ENCODE measurements at places on chromosomes 16 and 17.

GRCh38 chr17:9844153-9844552, 18.4 kb downstream of the GLP2R start:
- no peak for DNase-seq

DNA sequence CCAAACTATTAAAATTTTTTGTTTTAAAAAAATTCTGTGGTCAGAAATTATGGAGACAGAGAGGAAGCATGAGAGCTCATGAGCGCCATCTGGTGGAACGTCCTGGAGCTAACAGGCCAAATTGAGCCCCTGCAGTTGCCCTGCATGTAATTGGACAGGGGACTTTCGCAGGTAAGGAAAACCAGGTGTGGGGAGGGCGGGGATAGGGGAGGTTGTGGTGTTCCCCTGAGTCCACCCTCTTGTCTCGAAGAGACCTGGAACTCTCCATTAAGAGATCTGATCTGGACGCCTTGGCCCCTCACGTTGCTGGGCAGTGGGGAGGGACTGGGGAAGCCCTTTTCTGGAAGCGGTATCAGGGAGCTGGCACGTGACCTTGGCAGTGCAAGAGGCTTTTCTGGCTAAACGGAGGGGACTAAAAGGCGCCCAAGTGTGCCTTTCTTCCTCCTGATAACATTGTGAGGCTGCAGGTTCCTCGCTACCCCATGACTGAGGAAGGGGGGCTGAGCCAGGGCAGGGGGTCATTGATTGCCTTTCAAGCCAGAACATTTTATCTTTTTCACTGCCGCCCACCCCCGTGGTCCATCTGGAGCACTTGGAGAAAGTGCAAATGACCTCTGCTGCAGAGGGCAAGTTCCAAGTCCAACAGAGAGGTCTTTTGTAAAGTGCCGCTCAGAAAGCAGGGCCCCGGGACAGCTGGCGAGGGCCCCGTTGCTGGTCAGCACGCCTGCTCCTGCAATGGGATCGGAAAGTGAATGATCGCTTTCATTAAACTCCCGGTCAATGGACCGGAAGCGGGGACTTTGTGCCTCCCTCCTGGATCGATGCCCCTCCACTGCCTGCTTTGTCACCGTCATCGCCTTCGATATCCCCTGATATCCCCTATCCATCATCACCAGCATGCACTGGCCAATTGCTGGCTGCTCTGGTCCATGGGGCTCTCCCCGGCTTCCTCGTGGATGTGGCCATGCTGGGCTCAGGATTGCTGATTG, 18.4 kb downstream of the PDILT start:
- DNase-seq, result peak; percentile 36

- DNase-seq, result no peak
Measured at GRCh38 chr17:37098910-37099664, 150.3 kb downstream of the AATF start.

GRCh38 chr17:38899421-38899820, 26.0 kb upstream of the LASP1NB start:
- no peak for DNase-seq

DNA sequence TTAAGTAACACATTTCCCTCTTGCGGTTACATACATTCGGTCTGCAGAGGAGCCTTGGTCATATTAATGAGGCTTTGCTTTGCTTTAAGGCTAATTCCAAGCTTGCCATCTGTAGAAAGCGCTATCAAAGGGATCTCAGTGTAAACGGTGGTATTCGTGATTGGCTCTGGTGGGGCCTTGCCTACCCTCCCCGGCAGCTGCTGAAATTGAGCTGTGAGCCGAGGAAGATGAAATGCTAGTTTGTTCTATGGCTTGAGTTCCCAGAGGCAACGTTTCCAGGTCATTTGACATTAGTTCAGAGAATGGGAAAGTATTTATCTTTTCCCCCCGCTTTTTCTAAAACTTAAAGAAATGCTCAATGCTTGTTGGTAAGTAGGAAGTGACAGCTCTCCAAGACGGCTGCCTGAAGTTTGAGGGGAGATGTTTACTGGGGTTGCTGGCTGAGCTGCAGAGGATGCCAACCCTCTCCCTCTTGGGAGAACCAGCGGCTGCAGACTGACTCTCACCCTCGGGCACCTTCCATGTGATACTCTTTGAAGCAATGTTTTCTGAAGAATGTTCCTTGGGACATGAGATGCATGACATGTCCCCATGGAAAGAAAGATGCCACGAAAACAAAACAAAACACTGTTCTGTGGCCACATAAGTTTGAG, 458.7 kb upstream of the EEF2KMT start:
- no peak for DNase-seq

- DNase-seq, result no peak
Measured at GRCh38 chr17:9958586-9959281, 53.7 kb upstream of the RCVRN start.

DNA sequence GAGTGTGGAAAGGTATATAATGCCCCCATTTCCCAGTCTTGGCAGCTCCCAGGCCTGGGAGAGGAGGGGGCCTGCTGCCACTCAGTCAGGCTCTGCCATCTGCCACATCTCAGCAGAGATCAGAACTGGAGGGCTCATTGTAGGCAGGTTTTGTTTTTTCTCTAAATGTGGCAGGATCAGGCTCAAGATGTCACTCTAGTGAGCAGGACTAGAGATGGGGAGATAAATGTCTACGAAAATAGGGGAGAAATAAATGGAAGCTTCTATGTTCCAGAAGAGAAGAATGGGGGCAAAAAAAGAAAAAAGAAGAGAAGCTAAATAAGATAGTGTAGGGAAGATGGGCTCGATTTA, 13.9 kb downstream of the NXPH3 start:
- DNase-seq, result peak; percentile 12

- DNase-seq, result no peak
Measured at GRCh38 chr17:74104921-74105320, 98.6 kb upstream of the RPL38 start.

DNA sequence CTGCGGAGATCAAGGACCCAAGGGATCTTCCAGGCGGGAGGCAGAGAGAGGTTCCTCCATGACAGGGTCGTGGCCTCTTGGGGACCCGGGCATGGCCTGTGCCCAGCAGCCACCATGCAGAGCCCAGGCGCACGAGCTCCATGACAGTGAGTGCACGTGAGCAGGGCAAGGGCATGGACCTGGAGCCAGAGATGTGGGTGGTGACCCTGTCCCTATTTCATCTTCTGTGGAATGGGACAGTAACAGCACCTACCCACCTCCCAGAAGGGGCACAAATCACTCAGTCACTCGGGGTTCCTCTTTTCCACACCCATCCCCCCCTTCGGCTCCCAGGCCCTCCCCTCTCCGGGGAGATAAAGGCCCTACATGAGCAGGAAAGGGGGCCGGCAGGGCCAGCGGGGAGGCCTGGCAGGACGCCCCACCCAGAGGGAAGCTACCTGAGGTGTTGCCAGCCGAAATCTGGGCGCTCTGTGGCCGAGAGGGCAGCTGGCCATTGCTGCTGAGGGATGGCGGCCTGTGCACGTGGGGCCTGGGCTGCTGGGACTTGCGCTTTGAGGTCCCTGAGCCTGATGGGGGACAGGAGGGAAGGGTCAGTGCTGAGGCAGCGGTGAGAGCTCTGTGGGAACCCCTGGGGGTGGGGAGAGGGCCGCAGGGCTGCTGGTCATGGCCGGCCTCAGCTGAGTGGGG, 10.4 kb downstream of the UBALD2 start:
- no peak for DNase-seq

GRCh38 chr17:76500747-76501017, 541 bp downstream of the RHBDF2 start:
- DNase-seq, result no peak

DNA sequence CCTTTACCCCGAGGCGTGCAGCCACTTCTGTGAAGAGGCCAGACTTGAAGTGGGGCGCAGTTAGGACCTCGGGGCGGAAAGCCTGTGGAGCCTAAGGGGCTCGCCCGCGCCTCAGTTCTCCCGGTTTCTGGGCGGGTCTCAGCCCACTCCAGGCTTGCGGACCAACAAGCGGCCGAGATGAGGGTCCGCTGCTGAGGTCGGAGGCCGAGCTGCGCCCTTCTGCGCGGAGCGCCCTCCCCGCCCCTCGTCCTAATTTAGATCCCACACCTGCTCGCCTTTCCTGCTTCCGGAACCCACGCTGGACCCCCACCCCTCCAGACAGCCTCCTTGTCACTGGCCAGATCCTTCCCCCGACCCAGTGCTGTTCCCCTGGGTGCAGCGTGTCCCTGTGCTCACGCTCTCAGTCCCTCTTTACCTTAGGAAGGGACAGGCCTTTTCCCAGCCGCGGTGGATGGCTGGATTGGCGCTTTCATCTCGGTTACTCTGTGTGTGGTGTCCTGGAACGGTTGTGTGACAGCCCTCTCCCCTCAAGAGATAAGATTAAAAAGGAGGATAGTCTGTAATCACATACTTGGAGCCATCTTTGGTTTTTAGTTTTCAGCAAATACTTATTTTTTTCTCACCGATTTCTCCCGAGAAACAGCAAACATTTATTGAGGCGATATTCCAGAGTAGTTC, 933 bp upstream of the ATXN7L3 start:
- peak; percentile 53 for DNase-seq

GRCh38 chr16:8720967-8721308, 46.5 kb downstream of the ABAT start:
- DNase-seq, result no peak

- no peak for DNase-seq
Measured at GRCh38 chr16:8047736-8048135, 542.6 kb downstream of the TMEM114 start.

- no peak for DNase-seq
Measured at GRCh38 chr16:56350491-56351405, 74.6 kb downstream of the AMFR start.

GRCh38 chr16:31020536-31020935, 10.1 kb upstream of the STX1B start:
- no peak for DNase-seq

- DNase-seq, result peak; percentile 74
Measured at GRCh38 chr16:75555213-75555706, 792 bp downstream of the TMEM231 start.

GRCh38 chr17:58539698-58540097, 25.3 kb upstream of the MTMR4 start:
- DNase-seq, result no peak

GRCh38 chr17:20234276-20234675, 225.1 kb downstream of the SPECC1 start:
- DNase-seq, result no peak

GRCh38 chr16:73214825-73215677, 167.1 kb upstream of the ZFHX3 start:
- DNase-seq, result no peak

- no peak for DNase-seq
Measured at GRCh38 chr17:42340691-42341127, 47.5 kb downstream of the STAT3 start.

DNA sequence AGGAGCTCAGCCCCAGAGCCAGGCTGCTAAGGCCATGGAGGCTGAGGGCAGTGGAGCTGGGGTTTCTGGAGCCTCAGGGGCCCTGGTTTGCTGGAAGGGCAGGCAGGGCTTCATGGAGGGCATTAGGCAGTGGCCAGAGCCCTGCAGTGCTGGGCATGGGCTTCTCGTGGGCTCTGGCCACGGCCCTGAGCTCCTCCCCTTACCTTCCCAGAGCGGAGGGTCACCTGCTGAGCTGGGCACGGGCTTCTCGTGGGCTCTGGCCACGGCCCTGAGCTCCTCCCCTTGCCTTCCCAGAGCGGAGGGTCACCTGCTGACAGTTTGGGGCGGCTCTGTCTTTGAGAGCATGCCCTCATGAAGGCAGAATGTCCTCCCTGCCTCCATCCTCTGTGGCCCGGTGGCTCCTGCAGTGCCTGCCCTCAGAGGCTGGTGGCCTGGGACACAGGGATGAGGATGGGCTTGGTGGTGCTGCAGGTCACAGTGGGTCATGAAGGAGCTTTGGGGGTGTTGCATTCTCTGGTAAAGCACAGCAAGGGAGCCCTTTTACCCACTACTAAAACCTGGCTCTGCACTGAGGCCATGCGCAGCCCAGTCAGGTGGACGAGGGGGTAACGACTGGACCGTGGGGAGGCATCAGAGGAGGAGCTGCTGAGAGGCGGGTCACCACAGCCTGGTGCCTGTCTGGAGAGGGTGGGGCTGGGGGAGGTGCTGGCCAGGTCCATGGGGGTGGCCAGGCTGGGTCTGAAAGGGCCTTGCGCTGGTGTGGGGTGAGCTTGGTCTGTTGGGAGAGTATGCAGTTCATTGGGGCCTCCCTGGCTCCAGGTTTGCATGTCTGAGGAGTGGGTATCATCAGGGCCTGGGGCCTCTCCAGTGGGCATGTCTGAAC, 2.9 kb upstream of the RNPS1 start:
- no peak for DNase-seq

- DNase-seq, result no peak
Measured at GRCh38 chr17:32917842-32918241, 10.1 kb upstream of the TMEM98 start.

GRCh38 chr17:7045492-7046126, 1.7 kb upstream of the SLC16A11 start:
- no peak for DNase-seq

GRCh38 chr17:11638700-11639265, 40.5 kb downstream of the DNAH9 start:
- no peak for DNase-seq

DNA sequence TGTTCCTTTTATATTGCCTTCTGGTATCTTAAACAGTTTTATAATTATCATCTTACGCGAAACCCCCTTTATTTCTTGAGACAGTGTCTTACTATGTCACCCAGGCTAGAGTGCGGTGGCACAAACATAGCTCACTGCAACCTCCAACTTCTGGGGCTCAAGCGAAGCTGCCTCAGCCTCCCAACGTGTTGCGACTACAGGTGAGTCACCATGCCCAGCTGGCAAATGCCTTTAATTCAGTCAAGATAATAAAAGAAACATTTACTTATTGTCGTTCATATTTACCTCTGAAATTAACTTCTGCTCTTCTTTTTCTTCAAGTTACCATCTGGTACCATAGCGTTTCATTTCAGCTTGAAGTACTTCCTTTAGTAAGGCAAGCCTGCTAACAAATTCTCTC, 43.9 kb downstream of the FBXL20 start:
- DNase-seq, result no peak

DNA sequence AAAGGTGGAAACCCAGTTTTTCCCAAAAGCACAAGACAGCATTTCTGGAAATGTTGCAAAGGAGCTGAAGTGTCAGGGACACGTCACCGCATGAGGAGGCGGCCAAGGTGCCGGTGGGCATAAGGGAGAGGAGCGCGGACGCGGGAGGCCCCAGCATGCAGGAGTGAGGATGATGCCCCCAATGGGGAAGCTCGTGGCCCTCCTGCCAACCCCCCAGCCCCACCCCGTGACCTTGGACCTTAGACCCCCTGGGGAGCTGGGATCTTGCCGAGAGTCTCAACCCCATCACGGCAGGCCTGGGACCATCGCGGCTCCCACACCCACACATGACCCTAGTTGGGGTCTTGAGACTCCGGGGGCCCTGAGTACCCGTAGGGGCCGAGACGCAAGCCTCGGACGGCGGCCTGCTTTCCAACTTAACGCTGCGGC, 119.4 kb upstream of the METRNL start:
- DNase-seq, result peak; percentile 47
